ENCODE measurements at places on chromosomes 7 and 10. TPM values are rescaled to one million over a fixed set of nuclear protein-coding genes. Genes with fewer than 3 reads are reported as not detected.

TAS2R3 gene
- 1.5 TPM for total RNA-seq

C10orf62 gene
- total RNA-seq: 0.13 TPM

AVL9 gene
- 22.2 TPM for total RNA-seq

FRMD4A gene
- 58.9 TPM for total RNA-seq

ABCB1 gene
- total RNA-seq: 3.9 TPM

GPR37 gene
- 2.4 TPM for total RNA-seq

CD36 gene
- total RNA-seq: 0.13 TPM
